Stimulated activated CD8-positive, alpha-beta memory T cell treated with anti-CD3 and anti-CD28 coated beads, Interleukin-7, amount 100 ng/mL, for 1 hour (primary cell): ENCODE measurements at places on chromosomes 3 and 15.

- DNase-seq = no peak
These were observed 45.9 kb downstream of the SUMF1 start for GRCh38 chr3:4421121-4421520.

DNA sequence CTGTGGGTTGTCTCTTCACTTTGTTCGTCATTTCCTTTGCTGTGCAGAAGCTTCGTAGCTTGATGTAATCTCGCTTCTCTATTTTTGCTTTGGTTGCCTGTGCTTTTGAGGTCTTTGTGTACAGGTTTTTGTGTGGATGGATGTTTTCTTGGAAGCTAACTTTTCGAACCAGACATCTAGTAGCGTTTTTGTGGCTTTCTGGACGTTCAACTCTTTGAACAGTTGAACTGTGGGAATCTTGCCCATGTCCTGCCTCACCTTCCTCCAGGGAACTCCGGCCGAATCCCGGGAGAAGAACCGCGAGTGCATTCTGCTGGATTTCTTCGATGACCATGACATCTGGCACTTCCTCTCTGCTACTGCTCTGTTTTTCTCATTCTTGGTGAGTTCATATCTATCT lies 70.6 kb downstream of the USF3 start:
- DNase-seq = no peak

DNA sequence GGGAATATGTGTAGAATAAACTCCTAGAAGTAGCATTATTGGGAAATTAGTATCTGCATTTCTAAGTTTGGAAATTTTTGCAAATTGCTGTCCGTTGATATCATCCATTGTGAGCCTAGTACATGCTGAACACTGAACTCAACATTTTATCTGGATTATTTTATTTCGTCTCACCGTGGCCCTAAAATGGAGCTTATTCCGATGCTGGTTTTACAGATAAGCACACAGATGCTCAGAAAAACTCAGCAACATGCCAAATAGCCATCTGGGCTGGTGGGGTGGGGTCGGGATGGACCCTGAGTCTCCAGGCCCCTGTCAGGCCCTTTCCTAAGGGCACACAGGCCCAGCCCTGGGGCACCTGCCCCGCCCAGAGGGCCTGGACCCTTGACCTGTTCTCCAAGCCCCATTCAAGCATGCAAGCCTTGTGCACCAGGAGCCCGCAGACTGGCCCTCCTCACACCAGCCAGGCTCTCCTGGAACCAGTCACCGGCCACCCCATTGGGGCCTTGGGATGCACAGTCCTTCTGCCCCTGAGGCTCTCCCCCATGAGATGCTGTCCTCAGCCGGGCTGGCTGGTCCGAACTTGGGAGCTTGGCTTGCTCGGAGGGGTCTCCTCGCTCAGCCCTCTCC lies 20.7 kb upstream of the KLF13 start:
- no peak for DNase-seq

GRCh38 chr3:18761530-18761929 lies 336.4 kb upstream of the SATB1 start:
- DNase-seq = no peak

GRCh38 chr3:142694225-142694624 lies 29.6 kb upstream of the TRPC1 start:
- DNase-seq = no peak
